ENCODE measurements at places on chromosomes 1 and 21.

DNA sequence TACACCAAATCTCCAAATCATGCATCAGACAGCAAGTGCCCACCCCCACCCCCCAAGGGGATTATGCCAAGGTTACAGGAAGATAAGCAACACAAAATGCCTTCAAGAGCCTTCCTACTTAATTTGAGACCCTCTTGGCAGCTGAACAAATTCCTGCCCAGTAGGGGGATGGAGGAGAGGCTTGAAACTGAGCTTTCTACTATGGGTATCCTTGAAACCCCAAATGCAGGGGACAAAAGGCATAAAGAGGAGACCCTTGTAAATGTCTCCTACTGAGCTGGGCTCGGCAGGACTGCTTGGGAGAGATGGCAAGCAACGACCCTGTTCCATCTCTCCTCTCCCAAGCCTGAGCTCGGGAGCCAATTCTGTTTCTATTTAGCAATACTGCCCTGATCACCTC is 3.5 kb downstream of the SLC41A1 start:
- DNase-seq = no peak

- DNase-seq = no peak
Observed at GRCh38 chr1:110508028-110508940, 10.7 kb downstream of the KCNA10 start.

- DNase-seq = no peak
Observed at GRCh38 chr1:93669369-93669768, 12.3 kb downstream of the BCAR3 start.

DNA sequence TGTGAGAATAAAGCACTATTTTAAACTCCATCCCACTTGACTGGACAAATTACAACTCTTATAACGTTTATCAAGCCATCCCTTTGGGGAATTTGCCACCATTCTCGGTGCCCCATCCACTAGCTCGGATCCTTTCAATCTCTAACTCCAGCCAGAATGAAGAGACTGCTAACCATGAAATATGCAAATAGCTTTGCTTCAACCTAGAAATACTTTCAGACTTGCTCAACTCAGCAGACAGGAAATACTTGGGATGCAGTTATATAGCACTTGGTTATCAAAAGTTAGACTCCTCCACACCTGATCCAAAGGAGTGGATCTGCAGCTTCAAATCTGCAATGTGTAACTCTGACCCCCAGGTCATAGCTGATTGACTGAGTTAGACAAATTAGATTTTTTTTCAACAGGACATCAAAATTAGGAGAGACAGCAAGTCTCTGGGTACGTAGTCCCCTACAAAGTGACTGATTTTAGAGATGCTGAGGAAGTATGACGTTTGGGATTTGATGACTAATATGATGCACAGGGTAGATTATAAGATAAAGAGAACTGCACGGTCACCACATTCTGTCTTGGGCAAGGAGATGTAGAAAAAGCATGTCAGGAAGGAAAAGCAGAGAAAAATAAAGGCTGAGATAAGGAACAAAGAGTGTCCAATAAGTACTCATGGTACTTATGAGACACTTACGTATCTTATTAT is 496.0 kb downstream of the AGBL4 start:
- no peak for DNase-seq

- no peak for DNase-seq
Observed at GRCh38 chr1:207651583-207651982, 6.7 kb downstream of the CR1L start.

DNA sequence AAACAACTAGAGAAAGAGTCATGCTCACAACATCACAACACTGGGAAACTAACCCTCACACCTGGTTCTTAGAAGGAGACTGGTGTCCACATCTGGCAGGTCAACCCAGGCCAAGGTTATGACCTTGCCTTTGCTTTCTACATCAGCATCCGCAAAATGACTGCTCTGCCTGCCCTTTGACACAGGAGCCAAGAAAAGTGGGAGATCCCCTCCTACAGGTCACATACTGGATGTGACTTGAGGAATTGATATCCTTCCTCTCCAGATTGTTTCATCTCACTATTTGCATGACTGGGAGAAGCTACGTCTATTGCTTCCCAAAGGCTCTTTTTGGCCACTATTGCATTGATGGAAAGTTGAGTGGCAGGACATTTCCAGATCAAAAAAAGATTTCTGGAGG is 115.5 kb downstream of the MIS18A start:
- no peak for DNase-seq

DNA sequence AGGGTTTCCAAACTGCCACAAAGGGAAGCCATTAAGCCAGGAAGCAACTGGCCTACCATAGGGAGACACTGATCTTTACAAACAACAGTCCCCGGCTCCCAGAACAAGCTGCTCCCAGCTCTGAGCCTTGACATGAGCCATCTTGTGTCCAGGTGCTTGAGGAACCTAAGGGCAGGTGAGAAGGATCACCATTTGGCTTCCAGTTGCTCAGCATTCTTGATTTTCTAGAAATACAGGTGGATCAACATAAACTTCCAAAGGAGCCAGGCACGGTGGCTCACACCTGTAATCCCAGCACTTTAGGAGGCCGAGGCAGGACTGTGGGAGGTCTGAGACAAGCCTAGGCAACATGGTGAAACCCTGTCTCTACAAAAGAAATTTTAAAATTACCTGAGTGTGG is 21.6 kb downstream of the ZBTB17 start:
- no peak for DNase-seq

DNA sequence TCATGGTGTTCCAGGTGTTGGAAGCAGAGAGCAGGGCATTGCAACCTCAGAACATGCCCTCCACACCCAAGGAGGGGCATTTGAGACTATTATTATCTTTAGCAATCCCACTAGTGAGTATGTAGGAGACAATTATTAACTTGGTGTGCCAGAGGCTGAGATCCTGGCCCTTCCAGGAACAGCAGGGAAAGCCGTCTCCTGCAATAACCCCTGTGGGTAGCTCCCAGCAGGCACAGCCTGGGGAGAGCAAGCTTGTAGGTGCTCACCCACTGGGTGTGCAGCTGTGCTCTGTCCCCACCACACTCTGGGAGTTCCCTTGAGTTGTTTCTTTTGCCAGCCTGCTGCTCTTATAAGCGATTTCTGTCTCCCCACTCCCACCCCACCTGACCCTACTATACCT is 10.3 kb downstream of the CFAP107 start:
- DNase-seq = no peak

DNA sequence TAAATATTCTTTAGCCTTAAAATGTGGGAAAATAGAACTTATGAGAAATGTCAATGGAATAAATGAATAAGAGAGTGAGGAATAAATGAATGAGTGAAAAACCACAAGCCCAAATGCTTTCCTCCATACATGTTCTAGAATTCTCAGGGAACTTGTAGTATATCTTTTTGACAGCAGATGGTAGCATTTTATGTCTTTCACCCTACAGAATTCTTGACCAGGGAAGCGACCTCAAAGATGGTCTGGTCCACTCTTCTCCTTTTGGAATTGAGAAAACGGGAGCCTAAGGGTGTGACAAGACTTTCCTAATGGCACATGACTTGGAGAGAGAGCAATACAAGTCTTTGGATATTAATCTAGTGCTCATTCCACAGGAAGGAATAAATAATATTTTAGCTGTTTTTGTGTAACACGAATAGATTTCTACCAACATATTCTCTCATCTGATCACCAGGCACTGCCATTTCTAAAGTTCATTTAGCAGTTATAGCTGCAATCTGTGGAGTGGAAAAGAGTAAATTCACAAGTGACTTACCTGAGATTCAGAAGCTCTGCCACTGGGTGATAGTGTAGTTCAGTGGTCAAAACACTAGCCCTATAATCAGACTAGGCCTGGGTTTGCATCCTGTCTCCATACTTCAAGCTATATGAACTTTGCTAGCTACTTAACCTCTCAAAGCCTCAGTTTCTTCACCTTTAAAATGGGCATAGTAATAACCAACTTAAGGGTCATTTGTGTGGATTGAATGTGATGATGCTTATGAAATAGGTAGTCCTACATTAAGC is 15.0 kb upstream of the F5 start:
- peak; percentile 56 for DNase-seq

DNA sequence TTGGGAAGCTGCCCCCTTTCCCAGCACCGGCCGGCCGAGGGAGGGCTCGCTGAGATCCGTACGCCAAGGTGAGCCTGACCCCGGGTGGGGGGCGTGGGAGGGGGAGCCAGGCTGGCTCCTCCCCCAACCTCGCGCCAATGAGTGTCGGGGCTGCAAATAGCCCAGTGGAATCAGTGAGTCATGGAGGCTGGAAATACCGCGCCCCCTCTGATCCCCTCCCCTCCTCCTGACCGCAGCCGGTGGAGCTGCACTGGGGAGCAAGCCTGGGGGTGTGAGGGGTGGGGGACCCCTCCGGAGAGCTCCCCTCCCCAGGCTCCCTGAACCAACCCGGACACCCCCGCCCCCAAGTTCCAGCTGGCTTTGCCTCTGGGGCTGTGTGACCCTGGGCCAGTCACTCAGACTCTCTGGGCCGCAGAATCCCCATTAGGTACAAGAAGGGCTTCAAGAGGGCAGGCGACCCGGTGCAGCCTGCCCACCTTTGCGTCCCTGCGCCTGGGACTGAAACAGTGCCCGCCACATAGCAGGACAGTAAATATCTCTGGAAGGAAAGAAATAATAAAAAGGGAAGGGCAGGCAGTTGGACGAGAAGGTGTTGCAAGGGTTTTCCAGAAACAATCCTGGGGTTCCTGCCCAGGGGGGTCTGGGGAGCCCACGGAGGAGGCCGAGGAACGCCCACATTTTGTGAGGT is 4.5 kb downstream of the HSPB7 start:
- no peak for DNase-seq

DNA sequence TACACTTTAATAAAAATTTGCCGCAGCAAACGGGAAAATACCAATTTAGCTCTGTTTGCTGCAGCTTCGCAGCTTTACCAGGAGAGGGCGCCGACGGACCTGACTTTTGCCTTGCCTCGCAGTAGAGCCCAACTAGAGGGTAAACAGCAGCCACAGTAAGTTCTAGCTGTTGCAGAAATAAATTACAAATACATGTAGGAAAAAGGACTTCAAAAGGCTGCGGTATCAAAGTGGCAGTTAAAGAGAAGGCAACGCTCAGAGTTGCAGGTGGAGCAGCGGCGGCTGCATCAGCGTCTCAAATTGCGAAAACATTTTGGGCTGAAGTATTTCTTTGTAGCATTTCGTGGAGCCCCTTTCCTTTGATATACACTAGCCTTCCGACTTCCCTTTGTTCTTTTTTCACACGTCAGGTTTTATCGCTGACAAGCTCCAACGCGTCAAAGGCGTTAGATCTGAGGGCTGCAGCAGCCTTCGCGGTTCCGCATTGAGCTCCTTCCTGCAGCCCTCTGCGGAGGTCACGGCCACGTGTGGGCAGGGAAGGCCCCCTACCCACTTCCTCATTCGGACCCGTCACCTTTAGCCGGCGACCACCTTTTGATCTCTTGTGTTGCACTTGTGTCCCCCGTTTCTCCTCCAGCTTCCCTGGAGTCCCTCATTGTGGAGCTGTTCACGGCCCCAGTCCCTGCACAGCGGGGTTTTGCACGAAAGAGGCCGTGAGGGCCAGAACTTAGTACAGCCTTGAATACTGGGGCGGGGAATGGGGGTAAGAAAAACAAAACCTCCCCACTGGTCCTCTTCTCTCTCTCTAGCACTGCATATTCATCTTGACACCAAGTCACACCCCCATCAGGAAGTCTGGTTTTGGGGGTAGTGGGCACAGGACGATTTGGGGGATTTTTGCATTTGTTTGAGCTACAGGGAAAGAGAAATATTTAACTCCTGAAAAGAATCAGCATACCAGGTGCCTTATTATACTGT is 72.8 kb downstream of the S1PR1 start:
- peak; percentile 76 for DNase-seq

DNA sequence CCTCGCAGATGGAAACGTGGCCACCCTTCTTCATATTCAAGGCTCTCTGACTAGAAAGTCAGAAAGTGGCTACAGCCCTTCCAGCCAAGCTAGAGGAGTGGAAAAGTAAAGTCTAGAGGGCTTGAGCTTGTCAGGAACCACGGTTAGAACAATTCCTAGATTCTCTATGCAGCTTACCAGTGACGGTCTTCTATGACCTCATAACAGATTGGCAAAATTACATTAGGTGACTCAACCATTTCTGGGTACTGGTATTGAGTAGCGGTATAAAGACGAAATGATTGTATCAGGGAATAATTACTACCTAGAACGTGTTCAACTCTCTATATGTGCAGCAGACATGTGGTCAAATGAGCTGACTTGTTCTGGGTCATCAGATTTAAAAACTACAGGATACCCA is 155.0 kb upstream of the RUNX1 start:
- no peak for DNase-seq

- peak; percentile 56 for DNase-seq
Observed at GRCh38 chr1:57520743-57521515, 97.1 kb upstream of the DAB1 start.

DNA sequence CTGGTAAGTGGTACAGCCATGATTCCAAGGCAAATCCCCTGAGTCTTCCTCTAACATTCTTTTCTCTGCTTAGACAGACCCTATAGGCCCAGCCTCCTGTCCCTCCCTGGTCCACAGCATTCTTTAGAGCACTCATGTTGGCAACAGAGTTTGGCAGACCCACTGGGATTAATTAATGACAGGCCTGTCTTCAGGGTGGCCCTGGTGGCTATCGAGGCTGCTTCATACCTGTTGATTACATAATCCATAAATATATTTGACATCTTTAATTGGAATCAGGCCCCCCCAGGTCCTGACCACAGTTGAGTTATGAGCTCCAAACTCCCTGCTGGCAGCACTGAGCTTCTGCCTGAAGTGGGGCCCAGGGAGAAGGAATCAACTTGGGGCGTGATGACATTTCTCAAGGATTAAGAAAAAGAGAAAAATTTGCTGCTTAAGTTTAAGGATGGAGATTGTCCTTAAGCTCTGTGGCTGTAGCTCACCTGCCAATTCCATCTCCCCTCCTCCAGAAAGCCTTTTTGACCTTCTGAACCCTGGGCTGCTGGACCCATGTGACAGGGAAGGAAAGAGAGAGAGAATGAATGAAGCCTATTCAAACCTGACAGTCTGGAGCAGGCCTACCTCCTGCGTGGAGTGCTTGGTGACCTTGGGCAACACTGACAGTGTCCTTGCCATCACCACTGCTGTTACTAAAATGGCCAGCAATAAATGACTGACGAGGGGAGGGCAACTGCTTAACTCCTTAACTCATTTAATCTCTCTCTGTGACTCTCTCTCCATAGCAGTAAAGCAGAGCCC is 156.6 kb downstream of the TRABD2B start:
- DNase-seq = no peak

DNA sequence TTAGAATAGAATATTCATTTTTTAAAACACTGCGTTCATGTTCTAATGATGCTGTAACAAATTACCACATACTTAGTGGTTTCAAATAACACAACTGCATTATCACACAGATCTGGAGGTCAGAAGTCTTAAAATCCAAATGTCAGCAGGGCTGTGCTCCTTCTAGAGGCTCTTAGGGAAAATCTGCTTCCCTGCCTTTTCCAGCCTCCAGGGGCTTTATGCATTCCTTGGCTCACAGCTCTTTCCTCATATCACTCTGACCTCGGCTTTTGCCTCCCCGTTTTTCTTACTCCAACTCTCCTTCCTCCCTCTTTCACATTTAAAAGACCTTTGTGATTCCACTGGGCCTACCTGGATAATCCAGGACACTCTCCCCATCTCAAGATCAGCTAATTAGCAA is 18.6 kb upstream of the FMN2 start:
- no peak for DNase-seq

DNA sequence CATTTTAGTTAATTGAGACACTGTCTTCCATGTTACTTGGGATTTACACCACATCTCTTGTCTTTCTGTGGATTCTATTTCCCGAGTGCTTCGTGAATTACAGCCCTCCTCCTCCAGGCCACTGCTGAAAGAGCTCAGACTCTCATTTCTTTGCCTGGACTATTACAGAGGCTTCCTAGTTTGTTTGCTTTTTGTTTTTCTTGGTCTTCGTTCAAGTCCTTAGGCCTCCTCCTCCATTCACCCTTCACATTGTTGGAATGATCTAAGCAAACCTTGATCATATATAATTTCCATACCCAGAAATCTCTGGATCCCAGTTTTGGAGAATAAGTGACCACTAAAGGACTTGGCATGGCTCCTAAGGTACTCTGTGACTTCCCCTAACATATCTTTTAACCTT is 94.1 kb downstream of the CNIH3 start:
- DNase-seq = no peak

Measured in D341Med (cell line).